ENCODE measurements at places on chromosomes 4 and X.
A peak's percentile ranks its signal among the peaks of the same experiment; 100 is the strongest.

DNA sequence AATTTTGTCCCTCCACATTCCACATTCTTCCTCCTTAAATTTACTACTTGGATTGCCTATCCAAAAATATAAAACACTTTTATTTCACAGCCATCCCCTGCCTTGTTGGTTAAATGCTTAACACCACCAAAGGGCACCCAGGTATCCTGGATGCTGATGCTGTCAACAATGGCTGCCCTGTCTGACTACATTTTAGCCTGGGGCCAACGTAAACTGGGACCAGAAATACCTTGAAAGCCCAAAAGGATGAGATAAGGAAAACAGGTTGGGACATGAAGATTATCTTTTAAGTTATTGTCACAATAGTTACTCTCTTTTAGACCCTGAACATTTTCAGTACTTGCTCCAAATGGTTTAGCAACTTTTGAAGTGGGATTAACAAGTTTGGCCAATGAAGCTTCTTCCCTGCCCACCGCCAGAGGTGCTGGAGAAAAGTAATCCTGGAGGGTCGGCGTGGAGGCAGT lies 775 bp upstream of the YIPF6 start:
- DNase-seq: no peak

DNA sequence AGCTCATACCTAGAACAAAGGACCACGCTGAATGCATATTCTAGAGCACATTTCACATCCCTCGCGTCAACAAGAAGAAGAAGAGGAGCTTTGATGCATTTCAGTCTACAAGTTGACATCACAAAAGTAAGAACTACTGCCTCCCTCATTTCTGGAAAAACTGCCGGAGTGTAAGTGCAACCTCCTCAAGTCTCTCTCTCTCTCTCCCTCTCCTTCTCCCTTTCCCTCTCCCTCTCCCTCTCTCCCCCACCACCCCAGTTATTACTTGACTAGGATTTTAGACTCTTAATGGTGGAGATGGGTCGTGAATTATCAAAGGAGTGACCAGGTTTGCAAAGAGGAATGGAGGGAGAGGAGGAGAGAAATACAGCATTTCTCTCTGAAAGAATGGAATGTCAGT lies 1.4 kb upstream of the IRS4 start:
- no peak for DNase-seq

DNA sequence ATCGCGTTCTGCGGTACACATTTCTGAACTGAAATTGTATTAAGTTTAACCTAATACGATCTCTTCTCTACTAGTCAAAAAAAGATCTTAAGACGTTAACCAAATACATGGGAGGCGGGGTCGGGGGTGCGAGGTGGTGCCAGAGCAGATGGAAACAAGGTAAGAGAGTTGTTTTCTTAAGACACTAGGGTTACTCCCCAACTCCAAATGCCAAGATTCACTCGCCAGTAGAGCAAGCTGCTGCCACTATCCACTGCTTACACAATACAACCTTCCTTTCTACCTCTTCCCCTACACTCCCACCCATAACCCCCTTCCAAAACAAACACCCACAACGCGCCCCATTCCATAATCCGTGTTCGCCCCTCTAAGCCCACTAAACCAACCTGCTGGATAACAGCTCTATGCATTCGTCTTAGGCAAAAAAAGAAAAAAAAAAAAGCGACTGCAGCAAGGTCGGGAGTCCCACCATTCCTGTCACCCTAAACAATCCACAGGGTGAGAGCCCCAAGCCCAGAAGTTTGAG lies 1.3 kb downstream of the LCORL start:
- peak; percentile 12 for DNase-seq

GRCh38 chr4:165009493-165010227 lies 22.1 kb upstream of the TRIM60 start:
- DNase-seq: no peak

DNA sequence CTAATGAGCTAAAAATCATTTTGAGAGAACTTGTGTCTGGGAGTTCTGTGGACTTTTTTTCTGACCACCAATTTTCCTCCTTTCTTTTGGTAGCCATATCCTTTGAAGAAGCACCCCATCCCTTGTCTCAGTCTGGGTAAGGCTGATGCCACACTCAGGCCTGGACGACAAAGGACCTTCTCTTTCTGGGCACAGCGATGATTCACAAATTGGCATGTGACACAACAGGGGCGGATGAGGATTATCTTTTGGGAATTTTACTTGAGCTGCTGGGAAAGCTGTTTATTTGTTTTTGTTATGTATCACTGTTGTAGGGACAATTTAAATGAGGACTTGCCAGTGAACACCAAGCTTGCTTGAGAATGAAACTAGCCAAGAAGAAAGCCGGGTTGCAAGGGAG lies 233.4 kb upstream of the HAND2 start:
- no peak for DNase-seq

DNA sequence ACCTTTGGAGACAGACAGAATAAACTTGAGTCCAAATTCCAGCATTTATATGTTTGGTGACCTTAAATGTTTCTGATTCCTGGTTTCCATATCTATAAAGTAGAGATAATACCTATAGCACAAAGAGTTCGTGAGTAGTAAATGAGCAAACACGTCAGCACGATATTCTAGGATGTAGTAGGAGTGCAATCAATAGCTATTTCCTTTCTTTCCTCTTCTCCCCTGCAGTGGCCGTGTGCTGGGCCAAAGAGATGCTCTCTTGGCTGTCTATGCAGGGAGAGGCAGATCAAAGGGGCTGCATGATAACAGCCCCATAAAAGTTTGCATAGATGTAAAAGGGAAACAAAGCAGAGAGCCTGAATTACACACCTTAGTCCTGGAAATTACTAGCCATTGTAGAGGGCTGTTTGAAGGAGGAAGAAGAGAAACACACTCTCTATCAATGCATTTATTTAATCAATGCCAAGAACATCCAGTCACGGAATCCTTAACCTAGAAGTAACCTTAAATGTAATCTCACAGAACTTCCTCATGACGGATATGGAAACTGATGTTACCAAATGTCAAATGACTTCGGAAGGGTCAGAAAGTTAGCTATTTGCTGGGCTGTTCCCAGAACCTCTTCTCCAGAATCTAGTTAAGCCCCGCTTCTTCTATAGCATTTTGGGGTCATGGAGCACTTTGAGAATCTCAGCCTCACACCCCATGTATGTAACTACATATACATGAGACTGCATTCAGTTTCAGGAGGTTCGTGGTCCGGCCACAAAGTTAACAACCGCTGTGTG lies 35.5 kb upstream of the PLAC8 start:
- no peak for DNase-seq
